Chondrocyte (in vitro differentiated cells): ENCODE measurements at places on chromosomes 6 and 20.

- DNase-seq, result no peak
These were observed 58.8 kb upstream of the SLCO4A1 start for GRCh38 chr20:62583424-62583920.

DNA sequence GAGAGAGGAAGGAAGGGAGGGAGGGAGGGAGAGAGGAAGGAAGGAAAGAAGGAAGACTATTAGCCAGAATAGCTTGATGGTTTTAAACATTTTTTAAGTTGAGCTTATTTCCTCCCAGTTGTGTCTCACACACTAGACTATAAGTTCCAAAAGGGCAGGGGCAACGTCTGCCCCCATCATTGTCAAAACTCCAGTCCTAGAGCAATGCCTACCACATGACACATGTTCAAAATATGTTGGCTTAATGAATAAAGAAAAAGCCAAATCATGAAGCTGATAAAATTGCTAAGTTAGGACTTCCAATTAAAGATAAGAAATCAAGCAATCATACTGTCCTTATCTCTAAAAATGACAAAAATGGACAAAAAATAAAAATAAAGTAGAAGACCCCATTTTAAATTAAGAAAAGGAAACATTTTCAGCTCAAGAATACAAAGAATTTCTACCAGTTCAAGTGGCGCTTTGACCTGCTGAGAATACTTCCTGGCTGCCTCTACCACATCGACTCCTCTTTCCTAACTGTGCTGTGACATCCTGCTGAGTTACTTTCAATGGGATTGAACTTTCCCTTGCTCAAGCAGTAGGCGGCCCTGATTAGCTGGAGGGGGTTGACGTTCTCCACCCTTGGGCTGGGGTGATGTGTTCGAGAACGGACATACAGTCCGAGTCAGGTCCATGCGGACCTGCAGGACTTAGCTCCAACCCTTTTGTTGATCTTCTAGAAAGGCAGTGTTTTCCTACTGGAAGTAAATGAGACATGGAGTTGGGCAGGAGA is 283.9 kb upstream of the FOXQ1 start:
- DNase-seq, result no peak

DNA sequence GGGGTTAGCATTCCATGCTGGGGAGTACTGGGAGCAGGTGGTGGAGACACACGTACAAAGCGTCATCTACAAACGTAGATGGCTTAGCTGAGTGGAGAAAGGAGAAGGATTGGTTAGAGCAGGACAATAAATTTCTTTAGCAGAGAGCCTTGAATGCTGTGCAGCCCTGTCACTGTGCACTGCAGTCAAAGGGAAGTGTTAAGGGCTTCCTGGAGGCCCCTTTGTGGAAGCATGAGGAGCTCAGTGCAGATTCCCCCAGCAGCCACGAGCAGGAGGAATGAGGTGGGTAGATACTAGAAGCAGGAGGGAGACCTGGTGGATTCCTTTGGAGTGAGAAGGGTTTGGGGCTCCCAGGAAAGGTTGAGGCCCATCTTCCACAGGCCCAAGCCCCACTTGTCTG is 6.1 kb upstream of the TREML4 start:
- no peak for DNase-seq

DNA sequence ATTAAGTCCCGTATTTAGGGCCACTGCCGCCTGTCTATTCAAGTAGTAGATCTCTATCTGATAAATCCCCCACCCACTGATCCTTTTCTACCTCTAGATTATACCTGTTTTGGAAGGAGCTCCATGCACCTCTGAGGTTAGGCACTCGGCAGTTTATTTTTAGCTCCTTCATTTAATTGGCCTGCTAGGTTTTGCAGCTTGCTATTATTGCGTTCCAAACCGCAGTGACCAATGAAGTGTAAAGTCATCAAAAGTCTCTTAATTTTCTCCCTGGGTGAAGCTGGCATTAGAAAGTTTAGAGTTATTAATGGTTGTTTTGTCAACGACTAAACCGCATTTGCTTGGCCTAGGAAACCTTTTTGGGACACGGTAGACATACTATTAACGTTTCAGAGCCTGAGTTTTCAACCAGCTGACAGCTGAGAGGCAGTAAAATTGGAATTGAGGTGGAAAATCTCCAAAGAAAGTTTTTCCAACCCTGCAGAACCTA is 60.0 kb downstream of the RFPL4B start:
- no peak for DNase-seq

DNA sequence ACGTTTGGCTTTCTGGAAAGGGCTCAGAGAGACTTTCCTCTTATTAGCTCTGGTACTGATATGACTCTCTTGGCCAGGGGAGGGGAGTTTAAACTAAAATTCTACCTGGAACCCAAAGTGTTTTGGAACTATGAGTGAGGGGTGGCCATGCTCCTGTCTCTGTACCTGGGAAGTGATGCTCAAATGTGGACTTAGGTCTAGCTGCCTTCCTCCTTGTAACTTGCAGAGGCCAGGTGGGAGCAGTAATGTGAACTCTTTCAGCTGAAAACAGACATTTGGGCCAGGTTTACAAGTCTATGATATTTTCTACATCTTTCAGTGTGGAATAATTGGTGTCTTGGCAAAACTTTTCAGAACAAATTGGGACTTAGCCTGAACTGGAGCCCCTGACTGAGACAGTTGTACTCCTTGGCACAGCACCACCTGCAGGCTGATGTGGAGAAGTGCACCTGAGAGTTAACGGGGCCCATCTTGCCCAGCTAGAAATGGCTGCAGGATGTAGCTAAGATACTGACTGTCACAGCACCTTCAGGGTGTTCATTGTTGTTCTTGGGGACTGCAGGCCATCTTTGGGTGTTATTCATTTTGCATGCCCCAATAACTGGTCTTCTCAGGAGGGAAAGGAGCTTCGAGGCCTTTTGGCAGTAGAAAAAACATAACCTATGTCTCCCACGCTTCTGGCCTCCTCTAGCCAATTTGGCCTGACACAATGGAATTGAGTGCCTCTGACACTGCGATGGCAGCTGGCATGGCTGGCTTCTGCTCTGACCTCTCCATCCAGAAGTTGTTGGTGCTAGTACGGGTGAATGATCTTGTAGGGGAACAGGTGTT is 37.1 kb downstream of the CD109 start:
- no peak for DNase-seq

DNA sequence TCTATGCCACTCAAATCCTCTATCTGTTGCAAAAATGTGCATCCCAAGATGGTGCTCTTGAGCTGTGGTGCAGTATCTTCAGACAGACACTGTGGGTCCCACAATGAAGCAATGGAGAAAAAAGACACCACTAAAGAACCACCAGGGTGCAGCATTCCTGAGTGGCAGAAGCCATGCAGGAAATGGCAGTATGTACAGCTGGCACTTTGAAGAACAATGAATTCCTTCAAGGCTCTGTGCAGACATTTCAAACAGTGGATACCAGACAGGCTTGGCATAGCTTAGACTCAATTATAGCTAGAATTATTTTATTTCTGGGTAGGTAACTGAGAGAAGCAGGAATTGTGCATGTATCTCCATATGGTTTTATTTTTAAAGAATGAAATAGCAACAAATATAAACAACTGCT is 24.0 kb upstream of the HDAC2 start:
- DNase-seq, result no peak

- DNase-seq, result no peak
These were observed 54.9 kb downstream of the PRR18 start for GRCh38 chr6:166253281-166253681.

GRCh38 chr6:157046776-157047175 is 269.6 kb downstream of the ARID1B start:
- DNase-seq, result no peak

DNA sequence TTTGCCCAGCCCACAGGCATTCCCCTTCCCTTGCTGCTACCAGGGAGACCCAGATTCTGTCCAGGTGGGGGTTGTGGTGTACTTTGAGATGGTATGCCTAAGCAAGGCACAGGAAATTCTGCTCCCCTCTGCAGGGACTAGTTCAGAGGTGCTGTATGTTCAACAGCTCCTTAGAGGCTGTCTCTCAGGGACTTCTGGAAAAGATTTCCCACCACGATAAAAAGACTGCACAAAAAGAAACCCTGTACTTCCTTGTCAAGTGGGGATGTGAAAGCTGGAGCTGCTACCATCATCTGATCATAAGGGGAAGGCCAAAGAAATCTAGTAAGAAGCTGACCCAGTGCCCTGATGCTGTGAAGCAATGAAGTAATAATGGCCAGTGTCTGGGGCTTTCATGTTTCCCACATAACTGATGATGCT is 51.5 kb upstream of the SMIM29 start:
- DNase-seq, result no peak

GRCh38 chr6:444653-445275 is 53.2 kb downstream of the IRF4 start:
- DNase-seq, result peak; percentile 84

DNA sequence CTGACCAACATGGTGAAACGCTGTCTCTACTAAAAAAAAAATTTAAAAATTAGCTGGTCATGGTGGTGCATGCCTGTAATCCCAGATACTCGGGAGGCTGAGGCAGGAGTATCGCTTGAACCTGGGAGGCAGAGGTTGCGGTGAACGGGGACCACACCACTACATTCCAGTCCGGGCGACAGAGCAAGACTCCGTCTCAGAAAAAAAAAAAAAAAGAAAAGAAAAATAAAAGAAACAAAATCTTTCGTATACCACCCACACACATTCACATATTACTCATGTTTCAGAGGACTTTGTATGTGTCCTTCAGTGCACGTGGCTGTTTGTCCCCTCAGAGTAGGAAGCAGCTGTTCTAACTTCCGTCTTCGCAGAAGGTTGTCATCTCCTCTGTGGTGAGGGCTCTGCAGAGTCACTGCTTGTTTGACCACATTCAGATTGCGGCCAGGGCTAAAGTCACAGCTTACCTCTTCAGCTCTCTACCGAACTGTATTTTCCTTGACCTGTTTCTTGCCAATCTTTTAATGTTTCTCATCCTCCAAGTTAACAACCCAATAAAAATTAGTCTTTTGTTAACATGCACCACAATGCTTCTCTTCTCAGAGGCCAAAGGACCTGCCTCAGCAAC is 36.6 kb upstream of the HIVEP1 start:
- no peak for DNase-seq

GRCh38 chr20:45461225-45461624 is 8.3 kb upstream of the WFDC2 start:
- no peak for DNase-seq

GRCh38 chr6:43782764-43783513 is 12.9 kb downstream of the VEGFA start:
- DNase-seq, result no peak

DNA sequence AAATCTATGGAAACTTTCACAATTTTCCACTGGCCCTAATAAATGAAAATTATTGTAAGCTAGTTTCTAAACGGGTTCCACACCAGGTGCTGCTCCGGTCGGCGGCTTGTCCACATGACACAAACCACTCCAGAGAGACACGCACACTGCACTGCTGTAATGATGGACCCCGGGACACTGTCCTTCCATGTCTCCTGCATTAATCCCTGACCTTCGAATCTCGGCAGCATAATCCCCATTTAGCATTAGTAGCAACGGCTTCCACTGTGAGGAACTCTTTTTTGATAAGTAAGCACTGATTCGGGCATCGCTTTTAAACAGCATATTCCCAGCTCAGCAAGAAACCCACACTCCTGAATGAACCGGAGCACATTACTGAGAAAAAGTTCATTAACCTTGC is 43.5 kb downstream of the INSM1 start:
- DNase-seq, result no peak

GRCh38 chr6:41190791-41191190 is 10.2 kb downstream of the TREML2 start:
- DNase-seq, result no peak

GRCh38 chr20:57464642-57465211 is 60.2 kb downstream of the CTCFL start:
- DNase-seq, result peak; percentile 29

GRCh38 chr6:101178748-101179147 is 214.8 kb upstream of the GRIK2 start:
- DNase-seq, result no peak

GRCh38 chr6:72418495-72418894 is 203.4 kb upstream of the KCNQ5 start:
- DNase-seq, result no peak

DNA sequence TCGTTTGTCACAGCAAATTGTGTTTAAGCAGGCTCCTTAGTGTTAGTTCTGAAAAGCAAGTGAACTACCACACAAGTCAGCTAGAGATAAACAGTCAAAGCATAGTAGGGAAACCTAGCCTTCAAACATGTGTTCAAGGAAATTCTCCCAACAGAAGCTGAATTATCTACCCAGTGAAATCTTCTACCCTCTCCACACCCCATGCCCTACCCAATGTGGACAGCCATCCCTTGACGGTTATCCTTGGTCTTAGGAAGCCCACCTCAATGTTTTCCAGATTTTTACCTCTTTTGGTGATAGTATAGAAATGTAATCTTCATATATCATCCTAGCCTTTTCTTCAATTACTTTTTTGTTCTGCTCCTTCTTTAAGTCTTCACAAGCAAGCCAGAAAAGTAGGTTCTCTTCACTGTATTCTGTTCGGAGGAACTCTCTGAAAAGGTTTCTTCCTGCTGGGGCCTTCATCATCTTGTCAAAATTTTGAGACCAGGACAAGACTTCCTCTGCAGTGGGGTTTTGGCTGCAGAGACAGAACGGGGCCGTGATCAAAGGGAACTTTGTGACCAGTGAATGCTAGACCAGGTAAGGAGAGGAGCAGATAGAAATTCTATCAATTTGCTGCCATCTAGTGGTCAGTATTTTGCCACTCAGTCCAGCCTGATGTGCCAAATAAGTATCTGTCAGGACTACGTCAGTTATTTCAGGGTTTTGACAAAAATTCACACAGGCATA is 21.6 kb upstream of the MTRF1L start:
- DNase-seq, result no peak

DNA sequence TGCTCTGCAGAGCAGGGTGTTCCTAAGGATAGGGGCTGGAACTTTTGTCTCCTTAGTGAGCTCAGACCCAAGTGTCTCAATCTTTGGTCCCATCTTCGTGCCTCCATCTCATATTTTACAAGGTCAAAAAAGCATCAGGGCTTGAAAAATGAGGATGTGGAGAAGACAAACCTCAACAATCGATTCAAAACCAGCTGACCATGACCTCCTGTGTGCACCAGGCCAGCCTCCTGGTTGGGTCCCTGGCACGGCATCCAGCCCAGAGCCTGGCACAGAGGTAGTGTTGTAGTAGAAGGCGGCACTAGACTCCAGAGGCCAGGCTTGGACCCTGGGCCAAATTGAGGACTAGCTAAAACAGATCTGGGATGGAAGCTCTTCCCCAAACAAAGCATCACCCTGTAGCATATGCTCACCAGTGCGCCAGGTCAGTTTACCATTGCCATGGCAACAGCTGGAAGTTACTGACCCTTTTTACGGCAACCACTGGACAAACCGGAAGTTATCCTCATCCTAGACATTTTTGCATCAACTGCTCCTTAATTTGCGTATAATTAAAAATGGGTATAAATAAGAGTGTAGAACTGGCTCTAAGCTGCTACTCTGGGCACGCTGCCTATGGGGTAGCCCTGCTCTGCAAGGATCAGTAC is 69.3 kb upstream of the BLCAP start:
- DNase-seq, result peak; percentile 51

DNA sequence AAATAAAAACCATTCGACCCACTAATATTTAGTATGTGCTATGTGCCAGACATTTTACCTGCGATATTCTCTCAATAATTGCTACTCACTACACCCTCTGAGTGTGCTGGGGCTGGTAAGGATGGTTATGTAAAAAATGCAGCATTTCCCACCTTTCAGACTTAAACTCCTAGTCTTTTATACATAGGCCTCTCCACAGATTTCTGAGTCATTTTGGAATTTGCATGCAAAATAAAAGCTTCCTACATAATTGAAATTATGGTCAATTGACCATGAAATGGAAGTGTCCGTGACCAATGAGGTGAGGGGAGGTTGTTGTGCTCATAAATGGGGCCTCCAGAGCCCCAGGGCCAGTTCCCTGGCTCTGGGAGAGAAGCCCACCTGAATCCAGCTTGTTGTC is 37.7 kb upstream of the MAFB start:
- DNase-seq, result no peak
